ENCODE measurements at places on chromosomes 3 and 15. TPM values are rescaled to one million over a fixed set of nuclear protein-coding genes. Genes with fewer than 3 reads are reported as not detected.

Gene CHST13
- not detected for total RNA-seq

Gene PLA1A
- total RNA-seq = 1.6 TPM

Gene SLC22A13
- 0.85 TPM for total RNA-seq

Gene SKOR1
- total RNA-seq = 2.2 TPM

Gene CORO2B
- total RNA-seq = 3.2 TPM

Gene ANP32A
- total RNA-seq = 66.9 TPM

Gene CSPG5
- total RNA-seq = 0.30 TPM

Gene ZDHHC3
- 73.0 TPM for total RNA-seq

Gene IL5RA
- not detected for total RNA-seq

Gene ISLR2
- 0.54 TPM for total RNA-seq

Gene MORC1
- total RNA-seq = not detected

Gene CLDN11
- total RNA-seq = 3.1 TPM

Gene RNU5B-1
- total RNA-seq = not detected

DNA sequence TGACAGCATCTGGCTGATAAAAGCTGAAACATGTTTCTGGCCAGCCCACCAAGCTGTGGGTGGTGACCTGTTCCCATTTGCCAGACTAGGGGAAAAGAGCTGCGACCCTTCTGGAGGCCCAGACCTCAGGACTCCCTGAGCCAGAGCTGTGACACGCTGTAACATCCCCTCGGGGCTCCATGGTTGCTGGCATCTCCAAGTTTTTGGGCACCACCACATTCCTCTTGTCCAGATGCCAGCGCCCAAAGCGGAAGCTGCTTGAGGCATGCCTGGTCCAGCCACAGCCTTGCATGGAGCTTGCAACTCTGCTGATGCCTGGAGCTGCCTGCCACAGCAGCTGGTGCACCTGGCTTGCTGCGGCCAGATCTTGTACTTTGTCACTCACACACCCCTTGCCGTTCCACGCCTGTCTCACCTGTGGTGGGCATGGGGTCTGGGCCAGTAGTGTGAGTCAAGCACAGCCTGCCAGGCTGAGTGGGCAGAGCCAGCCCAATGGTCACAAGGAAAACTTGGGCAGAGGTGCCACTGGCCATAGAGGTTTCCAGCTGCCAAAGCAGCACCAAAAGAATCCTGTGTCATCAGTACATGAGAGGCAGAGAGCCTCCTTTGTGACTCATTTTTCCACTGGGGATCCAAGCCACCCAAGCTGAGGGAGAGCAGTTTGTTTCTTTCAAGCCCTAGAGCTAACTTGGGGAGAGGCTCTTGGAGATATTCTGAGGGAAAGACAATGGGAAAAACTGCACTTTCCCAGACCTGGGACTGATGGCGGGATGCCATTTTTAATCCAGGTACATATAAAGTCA, 45.7 kb upstream of the PTX3 start:
- ATAC-seq = no peak

- ATAC-seq = no peak
These were observed 1.4 kb upstream of the TNFSF10 start for GRCh38 chr3:172524611-172525010.

DNA sequence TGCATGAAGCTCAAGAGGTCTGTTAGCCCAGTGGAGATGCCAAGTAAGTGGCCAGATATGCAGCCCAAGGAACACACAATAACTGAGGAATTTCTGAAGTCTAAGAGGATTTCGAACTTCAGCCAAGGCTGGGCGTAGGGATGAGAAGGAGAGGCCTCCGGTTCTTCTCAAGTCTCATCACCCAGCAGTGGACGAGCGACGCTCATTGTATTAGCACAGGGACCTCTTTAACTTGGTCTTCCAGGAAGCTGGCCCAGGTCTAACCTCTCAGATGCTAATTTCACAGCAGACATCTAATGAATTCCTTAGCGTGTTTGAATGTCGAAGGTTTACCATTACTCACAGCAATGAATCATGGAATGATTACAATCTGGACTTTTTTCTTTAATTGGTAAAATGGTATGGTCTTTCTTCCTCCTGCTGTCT, 85.0 kb downstream of the HES1 start:
- no peak for ATAC-seq

DNA sequence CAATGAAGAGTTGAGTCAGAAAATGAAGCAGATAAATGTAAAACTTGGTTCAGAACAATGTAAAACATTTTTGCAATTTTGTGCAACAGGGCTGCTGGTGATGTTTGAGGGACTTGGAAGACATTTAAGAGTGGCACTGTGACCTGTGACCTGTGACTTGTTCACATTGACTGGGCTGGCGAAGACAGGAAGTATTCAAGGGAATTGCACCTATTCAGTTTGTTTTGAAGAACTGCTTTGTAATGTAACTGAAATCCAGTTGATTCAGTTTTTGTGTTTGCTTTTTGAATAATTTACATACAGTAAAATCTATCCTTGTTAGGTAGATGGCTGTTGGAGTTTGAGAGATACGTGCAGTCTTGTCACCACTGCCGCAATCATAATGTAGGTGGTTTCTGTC, 35.4 kb downstream of the MCTP2 start:
- no peak for ATAC-seq

DNA sequence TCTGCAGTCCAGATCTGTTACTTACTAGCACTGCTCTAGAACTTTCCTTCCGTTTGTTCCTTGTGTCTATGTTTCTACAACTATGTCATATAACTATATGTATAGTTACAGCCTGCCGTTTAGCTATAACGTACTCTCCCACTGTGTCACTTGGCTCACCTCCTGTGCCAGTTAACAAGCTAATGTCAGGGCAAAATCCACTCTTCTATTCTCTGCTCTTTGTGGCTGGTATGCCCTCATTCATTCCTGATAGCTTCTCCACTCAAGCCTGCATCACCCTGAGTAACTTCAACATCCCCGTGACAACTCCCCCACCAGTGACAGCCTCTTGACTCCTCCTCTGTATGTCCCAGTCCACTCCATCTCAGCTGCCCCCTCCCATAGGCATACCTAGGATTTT, 229.2 kb downstream of the TJP1 start:
- ATAC-seq = no peak

GRCh38 chr3:71219744-71220638, 363.5 kb downstream of the FOXP1 start:
- no peak for ATAC-seq

DNA sequence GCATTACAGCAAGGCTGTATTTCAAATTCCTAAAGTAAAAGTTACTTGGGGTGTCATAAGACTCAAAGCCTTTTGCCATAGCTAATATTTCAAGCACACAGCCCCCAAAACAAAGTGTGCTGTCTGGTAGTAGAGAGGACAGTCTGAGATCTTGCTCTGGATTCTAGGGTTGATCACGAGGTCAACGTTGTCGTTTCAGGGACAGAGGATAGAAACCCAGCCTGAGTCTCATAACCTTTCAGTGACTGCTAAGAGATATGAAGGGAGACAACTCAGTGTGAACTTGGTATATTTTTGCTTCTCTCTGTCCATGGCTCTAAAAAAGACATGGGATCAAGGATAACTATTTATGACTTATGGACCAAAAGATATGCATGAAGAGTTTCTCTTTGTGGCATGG, 25.6 kb upstream of the MINDY4B start:
- ATAC-seq = no peak

GRCh38 chr15:52695154-52695553, 16.0 kb upstream of the ATOSA start:
- no peak for ATAC-seq

DNA sequence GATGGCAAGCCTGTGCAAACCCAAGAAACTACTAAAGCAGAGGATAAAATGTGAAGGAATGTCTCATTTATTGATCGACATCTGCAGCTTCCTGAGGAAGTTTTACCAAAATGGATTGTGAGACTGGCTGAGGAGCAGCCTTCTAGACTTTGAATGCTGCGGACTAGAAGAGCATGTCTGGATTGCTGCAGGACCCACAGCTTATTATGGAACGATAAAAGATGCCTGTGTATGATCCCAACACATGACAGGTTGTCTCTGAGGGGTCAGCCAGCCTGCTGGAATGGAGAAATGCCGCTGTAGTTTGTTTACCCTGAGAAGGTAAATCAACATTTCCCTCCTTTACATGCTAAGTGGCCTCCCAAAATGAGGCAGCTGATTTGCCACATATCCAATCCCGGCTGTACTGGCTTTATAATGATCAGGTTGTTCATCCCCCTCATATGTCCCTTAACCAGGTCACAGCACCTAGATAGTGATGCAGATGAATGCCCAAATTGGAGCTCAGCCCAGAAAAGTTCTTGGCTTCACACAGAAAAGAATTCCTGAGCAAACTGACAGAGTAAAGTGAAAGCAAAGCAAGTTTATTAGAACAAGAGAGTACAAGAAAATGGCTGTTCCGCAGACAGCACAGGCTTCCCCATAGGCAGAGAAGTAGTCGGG, 63.9 kb downstream of the IL12A start:
- peak; percentile 17 for ATAC-seq

- ATAC-seq = peak; percentile 51
These were observed 770.6 kb upstream of the NR2F2 start for GRCh38 chr15:95559875-95560394.

DNA sequence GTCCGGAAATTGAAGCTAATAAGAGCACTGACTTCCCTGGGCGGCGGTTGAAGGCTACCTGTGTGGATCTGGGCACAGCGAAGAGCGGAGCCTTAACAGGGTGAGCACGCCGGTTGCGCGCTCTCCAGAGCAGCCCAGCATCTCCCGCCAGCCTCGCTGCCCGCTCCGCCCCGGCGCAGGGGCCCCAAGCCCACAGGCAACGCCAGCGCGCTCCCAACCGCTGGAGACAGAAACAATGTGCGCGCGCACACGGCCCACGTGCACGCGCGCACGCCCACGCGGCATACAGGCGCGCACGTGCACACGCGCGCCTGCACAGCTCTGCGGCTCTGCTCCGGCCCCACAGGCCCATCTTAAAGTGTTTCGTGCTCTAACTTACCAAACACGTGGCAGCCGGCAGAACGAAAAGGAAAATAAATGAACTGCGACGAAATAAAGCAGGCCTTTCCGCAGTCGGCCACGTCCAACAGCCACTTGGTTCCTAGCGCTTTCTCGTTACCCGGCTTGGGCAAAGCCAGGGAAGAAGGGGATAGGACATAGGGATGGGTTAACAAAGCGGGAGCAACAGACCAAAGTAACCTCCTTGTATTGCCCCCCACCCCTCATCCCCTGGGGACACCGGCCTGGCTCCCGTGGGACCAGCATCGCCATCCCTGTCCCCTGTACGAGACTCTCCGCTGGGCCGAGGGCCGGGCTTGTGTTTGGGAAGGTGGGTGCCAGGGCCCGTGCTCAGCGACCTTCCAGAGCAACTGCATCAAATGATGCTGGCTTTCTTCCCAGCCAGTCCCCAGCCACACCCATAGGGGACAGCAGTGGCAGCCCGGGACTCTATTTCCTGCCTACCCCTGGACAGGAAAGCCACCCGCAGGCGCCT, 203.7 kb downstream of the ABHD5 start:
- ATAC-seq = peak; percentile 79

DNA sequence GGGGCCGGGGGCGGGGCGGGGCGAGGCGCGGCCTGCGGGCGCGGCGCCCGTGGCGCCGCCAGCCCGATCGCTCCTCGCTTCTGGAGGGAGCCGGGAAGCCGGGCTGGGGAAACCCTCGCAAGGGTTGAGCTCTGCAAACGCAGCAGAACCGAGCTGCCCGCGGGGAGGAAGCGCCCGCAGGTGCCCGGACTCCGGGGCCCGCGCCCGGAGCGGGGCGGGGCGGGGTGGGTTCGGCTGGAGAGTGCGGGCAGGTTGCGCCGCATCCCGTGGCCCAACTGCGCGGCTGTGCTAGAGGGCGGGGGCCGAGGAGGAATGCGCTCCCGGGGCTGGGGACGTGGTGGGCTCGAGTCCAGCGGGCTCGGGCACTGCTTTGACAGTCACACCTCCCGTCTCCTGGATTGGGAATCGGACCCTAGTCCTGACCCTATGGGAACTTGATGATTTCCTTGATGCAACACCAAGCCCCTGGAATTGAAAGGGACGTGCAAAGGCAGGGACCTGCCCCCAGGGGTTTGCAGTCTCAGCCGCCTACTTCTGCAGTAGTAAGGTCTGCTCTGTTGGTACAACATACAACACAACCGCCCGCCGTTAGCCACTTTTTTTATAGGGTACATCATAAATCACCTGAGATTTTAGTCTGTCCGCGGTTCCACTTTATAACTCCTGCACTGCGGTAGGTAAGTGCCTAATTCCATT, 34.3 kb downstream of the ZBTB38 start:
- ATAC-seq = peak; percentile 81

DNA sequence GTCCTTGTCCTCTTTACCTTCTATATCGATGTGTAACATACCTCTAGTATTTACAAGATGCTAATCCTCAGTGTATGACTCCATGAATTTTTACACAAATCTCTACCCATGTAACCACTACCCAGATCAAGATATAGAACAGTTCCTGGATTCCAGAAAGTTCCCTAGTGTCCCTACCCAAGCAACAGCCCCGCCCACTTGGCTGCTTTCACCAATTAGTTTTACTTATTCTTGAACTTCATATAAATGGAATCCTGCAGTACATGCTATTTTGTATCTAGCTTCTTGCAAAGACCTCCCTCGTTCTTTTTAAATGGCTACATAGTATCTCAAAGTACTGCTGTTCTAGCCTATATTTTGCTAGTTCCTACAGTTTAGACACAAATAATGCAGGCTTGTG, 33.0 kb downstream of the CD276 start:
- no peak for ATAC-seq
